Temporal lobe (tissue), 4 donors: ENCODE measurements at places on chromosomes 3 and 15. TPM values are rescaled to one million over a fixed set of nuclear protein-coding genes. Genes with fewer than 3 reads are reported as not detected.

IL16 gene
- 1.2 TPM for total RNA-seq

HYAL3 gene
- total RNA-seq: 4.9 TPM

GOLGA6L4 gene
- total RNA-seq: 2.7 TPM

MUSTN1 gene
- 0.74 TPM for total RNA-seq

GRAMD1C gene
- 6.4 TPM for total RNA-seq

PLA2G4E gene
- total RNA-seq: not detected

PRKAR2A gene
- 23.1 TPM for total RNA-seq

LRRC15 gene
- not detected for total RNA-seq

LAMB2 gene
- total RNA-seq: 56.3 TPM

SLC27A2 gene
- total RNA-seq: 3.0 TPM

LSAMP gene
- 97.1 TPM for total RNA-seq

GOLGA8T gene
- 0.49 TPM for total RNA-seq

SENP8 gene
- total RNA-seq: 3.4 TPM

PP2D1 gene
- not detected for total RNA-seq

ACAD11 gene
- total RNA-seq: 17.5 TPM

SCAPER gene
- total RNA-seq: 77.7 TPM

ARPP21 gene
- total RNA-seq: 224 TPM

NR1I2 gene
- total RNA-seq: 0.74 TPM

SHC4 gene
- 5.4 TPM for total RNA-seq
